ENCODE measurements at places on chromosomes 5 and 9.

- DNase-seq, result no peak
Observed at GRCh38 chr5:174843263-174844250, 119.2 kb downstream of the MSX2 start.

DNA sequence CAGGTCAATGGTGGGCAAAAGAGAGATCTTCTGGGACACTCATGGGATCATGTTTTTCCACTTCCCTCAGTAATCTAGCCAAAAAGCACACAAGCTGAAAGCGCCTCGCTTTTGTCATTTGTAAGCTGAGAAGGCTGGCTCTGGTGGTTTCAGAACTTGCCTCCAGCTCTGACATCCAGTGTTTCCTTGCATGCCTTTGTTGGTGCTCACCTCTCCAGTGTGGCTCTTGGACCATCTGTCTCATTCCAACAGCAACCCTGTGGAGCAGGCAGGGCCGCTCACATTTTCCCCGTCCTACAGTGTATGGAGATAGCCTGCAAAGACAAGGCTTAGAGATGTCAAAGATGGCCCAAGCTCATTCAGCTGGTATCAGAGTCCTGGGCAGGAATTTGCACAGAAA lies 160.8 kb upstream of the KLF4 start:
- no peak for DNase-seq

DNA sequence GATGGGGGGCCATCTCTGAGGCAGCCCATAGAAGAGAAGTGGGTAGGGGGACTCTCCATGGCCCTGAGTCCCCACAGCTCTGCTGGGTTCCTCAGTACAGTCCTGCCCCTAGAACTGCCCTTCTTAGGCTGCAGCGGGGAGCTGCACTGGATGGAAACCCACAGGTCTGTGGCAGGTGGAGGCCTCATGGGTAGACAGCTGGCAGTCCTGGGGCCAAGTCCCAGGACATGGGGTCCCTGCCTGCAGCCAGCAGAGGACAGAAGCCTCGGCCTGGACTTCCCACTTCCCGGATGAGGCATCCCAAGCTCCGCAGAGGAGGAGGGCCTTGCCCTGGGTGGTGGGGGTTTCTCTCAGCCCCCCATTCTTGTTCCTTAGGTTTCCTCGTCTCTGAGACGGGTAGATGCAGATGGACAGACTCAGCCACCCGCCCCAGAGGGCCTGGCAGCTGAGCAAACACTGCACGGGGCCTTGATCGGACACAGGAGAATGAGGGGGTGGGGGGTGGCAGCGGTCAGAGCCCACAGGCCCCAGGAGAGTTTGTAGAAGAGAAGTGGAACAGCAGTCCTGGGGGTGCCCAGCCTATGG lies 153.8 kb downstream of the C9orf50 start:
- DNase-seq, result no peak

DNA sequence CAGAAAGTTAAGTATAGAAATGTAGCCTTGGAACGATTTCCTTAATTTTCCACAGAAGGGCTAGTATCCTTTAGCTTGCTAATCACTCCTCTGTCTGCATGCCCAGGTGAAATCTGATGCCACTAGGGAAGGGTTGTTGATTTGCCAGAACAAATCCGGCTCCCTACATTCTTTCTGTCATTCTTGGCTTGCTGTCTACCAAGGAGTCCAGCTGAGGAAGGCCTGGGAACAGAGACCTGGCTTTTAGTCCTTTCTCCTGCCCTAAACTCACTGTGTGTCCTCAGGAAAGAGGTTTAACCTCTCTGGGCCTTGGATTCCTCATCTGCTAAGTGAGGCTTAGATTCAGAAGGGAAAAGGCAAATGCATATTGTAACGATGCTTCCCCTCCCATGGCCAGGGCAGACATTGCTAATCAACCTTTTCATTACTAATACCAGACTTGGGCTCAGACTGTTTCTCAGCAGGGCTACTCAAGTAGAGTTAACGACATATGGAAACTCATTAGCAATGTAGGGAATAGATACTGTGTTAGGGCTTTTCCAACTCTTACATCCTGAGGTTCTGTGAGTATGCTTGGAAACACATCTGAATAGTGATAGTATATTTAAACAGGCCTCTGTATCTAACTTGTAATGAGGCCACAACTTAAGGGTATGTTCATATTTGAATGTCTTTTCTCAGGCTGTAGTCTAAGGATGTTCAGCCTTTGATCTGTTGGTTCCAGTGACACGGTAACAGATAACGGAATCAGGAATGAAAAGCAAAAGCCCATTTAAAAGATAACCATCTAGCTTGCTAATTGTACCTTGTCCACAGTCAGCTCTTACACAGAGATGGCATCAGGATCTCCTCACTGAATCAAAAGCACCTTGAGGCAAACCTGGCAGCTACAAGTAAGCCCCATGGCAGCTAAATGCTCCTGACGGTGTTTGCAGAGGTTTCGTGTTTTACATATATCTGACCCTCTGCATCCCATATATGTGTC lies 4.1 kb downstream of the GALNT10 start:
- DNase-seq, result no peak

- no peak for DNase-seq
Observed at GRCh38 chr9:88503081-88503844, 31.7 kb upstream of the NXNL2 start.

GRCh38 chr5:59562756-59563389 lies 330.7 kb downstream of the PDE4D start:
- DNase-seq, result peak; percentile 94

DNA sequence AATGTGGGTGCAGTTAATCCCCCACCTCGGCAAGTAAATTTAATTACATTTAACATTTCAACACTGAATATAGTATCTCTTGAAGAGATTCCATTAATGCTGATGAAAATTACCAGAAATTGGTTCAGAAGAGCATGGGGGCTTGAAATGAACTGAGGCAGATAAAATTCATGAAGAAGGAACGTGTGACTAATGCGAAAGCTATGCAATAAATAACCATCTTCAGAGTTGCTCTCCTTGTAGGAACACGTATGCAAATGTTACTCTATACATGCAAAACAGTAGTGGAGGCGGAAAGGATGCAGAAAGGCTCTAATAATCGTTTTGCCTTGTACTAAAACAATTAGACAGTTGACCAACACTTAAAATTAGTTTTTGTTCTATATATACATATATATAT lies 320.2 kb downstream of the CTNND2 start:
- no peak for DNase-seq

DNA sequence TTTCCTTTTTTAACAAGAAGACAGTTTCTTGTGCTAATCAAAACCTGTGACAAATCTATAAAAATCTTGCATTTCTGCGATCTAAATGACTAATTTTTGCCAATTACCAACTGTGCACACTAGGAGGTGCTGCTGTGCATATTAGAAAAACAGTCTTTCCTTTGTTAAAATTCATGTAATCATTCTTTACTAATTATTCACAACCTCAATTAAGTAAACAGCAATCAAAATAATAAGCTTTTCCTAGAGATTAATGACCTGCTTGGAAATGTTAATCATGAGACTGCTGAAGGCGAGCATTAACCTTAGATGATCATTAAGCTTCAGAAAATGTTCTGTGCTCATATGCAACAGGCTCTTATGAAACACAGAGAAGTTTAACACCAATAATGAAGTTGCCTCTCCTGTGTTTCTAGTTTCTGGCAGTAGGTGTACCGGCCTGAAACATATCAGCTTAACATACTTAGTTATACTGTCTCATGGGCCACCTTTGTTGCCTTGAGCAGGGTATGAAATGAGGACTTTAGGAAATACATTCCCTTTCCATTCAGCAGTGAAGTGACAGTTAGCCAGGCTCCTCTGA lies 17.7 kb downstream of the RFESD start:
- DNase-seq, result no peak

GRCh38 chr5:36600917-36601527 lies 5.4 kb upstream of the SLC1A3 start:
- no peak for DNase-seq

DNA sequence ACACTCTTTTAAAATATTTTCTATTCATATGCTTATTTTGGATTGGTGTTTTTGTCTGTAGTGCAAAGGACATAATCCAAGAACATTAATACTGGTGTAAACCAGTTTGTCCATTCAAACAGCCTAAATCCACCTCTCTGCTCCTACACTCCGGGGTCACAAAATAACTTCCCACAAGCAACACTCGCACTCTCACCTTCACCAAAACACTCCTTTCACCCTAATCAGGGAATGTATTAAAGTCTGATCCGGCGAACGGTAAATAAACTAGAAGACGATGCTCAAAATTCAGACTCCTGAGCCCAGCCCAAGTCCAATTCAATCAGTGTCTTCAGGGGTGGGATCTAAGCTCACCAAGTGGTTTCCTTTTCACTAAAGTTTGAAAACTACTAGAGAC lies 649 bp downstream of the AP3B1 start:
- no peak for DNase-seq

DNA sequence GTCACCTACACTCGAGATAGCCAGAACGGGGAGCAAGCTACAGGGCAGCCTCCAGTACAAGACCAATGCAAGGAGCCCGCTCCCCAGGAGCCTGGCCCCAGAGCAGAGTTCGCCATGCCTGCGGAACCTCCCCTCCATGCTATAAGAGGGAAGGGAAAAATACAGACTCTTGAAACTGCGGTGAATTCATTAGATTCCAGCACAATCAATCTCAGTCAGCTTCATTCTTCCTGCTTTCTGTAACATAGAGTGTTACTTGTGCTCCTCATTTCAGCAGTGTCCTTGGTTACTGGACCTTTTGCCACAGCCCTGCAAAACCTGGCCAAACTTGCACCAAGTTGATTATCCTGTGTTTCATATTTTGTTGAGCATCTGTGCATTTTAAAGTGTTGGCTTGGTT lies 22.2 kb upstream of the CREBRF start:
- DNase-seq, result no peak

DNA sequence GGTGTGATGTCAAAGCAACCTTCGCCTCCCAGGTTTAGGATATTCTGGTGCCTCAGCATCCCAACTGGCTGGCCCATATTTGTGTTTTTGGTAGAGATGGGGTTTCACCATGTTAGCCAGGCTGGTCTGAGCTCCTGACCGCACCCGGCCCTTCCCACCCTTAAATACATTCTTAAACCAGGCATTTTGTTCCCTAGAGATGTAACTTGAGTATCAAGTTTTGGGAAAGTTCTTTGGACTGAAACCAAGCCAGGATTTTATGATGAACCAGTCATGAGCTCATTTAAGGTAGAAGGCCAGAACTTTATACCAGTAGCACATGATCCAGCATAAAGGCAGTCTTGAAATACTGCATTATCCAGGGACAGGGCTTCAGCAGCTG lies 3.5 kb downstream of the RPL7A start:
- DNase-seq, result no peak

DNA sequence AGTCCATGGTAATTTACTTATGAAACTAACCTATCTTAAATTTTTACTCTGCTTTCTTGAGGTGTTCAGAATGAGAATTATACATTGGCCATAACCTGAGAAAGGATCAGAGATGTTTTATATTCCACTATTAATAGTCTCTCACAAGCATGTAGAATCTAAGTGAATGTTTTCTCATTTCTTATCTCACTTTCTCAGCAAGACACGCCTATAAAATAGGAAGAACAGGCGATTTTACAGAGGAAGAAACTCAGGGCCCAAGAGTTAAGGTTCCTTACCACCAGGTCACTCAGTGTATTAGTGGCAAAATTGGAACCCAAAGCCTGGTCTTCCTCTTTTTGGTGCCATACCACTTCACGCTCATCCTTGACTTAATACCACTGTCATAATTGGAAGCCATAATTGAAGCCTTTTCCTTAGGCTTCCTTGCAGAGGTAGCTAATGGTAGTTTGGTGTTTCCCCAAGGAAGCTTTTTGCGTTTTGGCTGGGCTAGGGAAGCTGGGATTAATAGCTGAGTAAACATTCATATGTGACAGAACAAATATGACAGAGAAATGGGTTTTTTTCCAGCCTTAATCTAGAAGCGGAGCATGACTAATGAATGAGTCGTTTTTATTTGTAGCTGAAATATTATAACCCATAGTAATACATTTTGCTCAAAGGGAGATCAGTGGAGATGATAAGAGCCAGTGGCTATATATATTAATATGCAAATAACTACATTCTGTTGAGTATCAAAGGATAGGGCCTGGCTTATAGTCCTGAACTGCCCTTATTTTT lies 16.9 kb downstream of the HMGXB3 start:
- DNase-seq, result no peak

DNA sequence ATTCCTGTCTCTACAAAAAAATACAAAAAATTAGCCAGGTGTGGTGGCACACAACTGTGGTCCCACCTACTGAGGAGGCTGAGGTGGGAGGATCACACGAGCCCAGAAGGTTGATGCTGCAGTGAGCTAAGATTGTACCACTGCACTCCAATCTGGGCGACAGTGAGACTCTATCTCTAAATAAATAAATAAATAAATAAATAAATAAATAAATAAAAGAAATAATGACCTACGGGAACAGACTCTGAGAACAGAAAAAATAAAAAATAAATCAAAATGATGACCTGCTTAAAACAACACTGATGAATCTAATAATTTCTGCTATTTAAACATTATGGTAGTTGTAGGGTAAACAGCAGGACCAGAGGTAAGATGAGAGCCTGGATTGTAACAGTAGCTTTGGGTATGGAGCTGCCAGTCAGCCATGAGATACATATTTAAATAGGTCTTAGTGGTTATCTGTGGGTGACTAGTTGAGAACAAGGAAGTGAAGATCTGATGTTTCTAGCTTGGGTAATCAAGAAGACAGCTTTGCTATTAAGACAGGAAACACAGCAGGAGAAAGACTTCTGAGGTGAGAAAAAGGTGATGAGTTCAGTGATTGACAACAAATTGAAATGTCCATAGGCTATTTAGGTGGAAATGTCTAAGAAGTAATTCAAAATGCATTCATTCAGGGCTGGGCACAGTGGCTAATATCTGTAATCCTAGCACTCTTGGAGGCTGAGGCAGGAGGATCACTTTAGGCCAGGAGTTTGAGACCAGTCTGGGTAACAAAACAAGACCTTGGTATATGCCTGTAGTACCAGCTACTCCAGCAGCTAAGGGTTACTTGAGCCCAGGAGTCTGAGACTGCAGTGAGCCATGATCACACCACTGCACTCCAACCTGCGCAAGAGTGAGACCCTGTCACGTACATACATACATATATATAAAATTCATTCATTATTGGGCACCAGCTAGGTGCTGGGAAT lies 11.0 kb downstream of the RNF145 start:
- DNase-seq, result no peak

DNA sequence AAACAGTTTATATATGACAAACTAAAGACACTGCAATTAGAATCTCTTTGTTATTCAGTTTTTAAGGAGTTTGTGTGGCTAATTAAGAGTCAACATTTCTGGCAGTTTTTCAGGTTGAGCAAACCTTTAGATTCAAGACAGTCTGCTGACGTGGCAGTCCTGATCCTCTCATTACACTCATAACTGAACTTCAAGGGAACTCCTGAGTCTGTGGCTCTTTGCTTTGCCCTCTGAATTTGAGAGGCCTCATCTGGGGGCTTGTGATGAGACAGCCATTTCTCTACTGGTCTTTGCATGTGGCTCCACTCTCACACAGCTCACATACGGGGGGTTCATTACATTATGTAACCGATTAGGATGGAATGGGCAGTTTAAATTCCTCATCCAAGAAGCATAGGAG lies 182.9 kb upstream of the MEF2C start:
- DNase-seq, result no peak

Data from kidney epithelial cell (primary cell).